ENCODE measurements at places on chromosomes 2 and 18. TPM values are rescaled to one million over a fixed set of nuclear protein-coding genes. Genes with fewer than 3 reads are reported as not detected.

DNA sequence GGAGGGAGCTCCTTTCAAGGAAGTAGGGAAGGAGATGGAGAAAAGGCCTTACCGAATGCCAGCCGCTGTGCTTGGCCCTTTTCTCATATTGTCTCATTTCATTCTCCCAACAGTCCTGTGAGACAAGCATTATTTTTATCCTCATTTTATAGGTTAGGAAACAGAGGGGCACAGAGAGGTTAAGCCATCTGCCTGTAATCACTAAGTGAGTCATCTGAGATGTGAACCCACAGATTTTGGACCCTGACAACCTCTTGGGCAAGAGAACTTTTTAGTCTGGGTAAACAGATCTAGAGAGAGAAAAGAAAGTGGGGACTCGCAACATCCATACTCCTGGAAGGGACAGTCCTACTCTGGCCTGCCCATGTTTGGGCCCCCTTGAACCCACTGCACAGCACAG is 91.7 kb upstream of the LCLAT1 start:
- no peak overlapping the region for H3K4me3 ChIP-seq
- no peaks in the 10 kb centered on the region for H3K36me3 ChIP-seq
- no peak for DNase-seq
- no peaks in the 10 kb centered on the region for H3K27me3 ChIP-seq
- no peaks in the 10 kb centered on the region for H3K4me1 ChIP-seq

DNA sequence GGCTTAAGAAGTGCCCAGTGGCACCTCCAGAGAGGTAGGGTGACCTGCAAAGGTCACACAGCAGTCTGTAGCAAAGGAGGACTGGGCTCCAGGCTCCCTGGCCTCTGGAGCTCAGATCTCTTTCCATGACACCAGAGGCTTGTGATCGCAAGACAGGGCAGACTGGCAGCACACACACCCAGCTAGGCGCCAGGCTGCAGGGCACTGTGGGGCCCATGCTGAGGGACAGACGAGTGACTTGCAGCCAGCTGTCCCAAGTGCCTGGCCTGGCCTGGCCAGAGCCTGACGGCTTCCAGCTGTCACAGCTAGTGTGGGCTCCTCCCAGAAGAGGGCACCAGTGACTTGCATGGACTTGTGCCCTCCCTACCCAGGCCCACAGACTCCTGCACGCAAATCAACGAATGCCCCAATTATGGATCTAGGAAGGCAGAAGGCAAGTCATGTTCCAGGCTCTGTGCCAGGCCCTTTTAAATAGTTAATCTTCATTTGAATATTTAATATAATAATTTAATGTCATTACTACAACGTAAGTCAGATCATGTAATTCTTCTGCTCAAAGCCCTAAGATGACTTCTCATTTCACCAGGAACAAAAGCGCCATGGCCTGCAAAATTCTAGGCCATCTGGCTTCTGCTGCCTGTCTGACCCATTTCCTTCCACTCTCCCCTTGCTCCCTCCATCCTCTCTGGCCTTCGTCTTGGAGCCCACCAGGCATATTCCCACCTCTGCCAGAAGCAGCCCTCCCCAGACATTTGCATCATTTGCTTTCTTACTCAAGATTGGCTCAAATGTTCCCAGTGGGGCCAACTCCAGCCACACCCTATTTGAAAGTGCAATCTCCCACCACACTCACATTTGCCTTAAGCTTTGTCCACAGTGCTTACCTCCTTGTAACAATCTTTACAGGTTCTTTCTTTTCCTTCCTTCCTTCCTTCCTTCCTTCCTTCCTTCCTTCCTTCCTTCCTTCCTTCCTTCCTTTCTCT is 3.7 kb upstream of the SPEG start:
- H3K4me1 ChIP-seq = no peaks in the 10 kb centered on the region
- no peak overlapping the region for H3K4me3 ChIP-seq
- DNase-seq = no peak
- no peaks in the 10 kb centered on the region for H3K36me3 ChIP-seq
- H3K27ac ChIP-seq = no peak overlapping the region

DNA sequence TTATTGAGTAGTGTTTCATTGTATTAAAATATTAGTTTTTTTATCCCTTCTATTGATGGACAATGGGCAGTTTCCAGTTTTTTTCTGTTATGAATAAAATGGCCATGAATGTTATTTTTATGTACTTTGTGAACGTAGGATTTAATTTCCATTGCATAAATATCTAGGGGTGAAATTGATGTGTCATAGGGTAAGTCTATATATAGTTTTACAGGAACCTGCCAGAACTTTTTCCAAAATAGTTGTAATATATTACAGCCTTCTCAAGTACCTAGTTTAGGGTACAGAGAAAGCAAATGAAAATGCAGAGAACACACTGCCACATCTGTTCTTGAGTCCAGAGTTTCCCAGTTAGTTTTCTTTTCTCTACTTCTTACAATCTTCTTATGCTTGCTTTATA is 378.6 kb downstream of the MEIS1 start:
- H3K27me3 ChIP-seq = no peaks in the 10 kb centered on the region
- no peaks in the 10 kb centered on the region for H3K36me3 ChIP-seq
- DNase-seq = no peak
- H3K4me1 ChIP-seq = peaks cover 2% of the 10 kb centered on the region

- H3K4me3 ChIP-seq = no peak overlapping the region
- no peaks in the 10 kb centered on the region for H3K36me3 ChIP-seq
- H3K4me1 ChIP-seq = peaks cover 29% of the 10 kb centered on the region
- H3K27me3 ChIP-seq = peaks cover 64% of the 10 kb centered on the region
- no peak overlapping the region for H3K27ac ChIP-seq
- DNase-seq = no peak
Observed at GRCh38 chr2:120894966-120895365, 159.3 kb downstream of the GLI2 start.

- no peak for DNase-seq
- no peaks in the 10 kb centered on the region for H3K27me3 ChIP-seq
- H3K27ac ChIP-seq = no peak overlapping the region
Observed at GRCh38 chr2:162490761-162491470, 147.0 kb downstream of the GCA start.

DNA sequence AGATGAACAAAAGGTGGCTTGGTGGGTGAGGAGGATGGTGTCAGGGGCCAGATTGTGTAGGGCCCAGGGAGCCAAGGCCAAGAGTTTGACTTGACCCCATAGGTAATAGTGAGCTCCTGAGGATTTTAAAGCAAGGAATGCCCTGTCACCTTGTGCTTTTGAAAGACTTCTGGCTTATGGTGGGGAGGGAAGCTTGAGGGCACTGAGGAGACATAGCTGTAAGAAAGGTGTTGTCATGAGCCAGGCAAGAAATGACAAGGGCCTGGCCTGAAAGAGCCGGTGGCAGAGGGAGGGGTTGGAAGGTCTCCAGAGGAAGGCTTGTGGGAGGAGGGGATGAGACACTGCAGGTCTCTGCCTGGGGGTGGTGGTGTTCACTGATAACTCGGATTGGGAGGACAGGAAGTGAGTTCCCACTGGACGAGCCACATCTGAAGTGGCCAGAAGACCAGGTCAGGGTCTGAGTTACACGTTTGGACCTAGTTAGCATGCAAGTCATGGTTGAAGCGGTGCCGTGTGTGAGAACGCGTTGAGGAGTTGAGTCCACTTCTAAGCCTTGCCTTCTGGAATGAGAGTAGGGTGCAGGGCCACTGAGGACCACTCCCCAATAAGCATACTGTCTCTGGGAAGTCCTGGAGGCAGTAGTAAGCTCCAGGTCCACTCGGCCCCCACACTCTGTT is 64.3 kb downstream of the TET3 start:
- H3K4me1 ChIP-seq = peaks cover 9% of the 10 kb centered on the region
- no peaks in the 10 kb centered on the region for H3K27me3 ChIP-seq
- DNase-seq = no peak

- peaks cover 22% of the 10 kb centered on the region for H3K27me3 ChIP-seq
- H3K4me1 ChIP-seq = no peaks in the 10 kb centered on the region
- H3K36me3 ChIP-seq = no peaks in the 10 kb centered on the region
- DNase-seq = no peak
- no peak overlapping the region for H3K27ac ChIP-seq
Observed at GRCh38 chr2:176455816-176456291, 186.6 kb downstream of the MTX2 start.

GRCh38 chr2:70789304-70790135 is 923 bp downstream of the FIGLA start:
- DNase-seq = peak; percentile 42
- peak overlapping the region; percentile 29 for H3K4me3 ChIP-seq
- peaks cover 6% of the 10 kb centered on the region for H3K4me1 ChIP-seq
- no peaks in the 10 kb centered on the region for H3K36me3 ChIP-seq
- peaks cover 80% of the 10 kb centered on the region for H3K27me3 ChIP-seq
- H3K27ac ChIP-seq = peak overlapping the region; percentile 79

- DNase-seq = no peak
- H3K36me3 ChIP-seq = peaks cover 11% of the 10 kb centered on the region
- H3K27ac ChIP-seq = peak overlapping the region; percentile 98
- no peaks in the 10 kb centered on the region for H3K27me3 ChIP-seq
- H3K4me1 ChIP-seq = peaks cover 51% of the 10 kb centered on the region
- H3K4me3 ChIP-seq = no peak overlapping the region
Observed at GRCh38 chr2:218284106-218284811, 8.0 kb downstream of the TMBIM1 start.

- H3K27ac ChIP-seq = no peak overlapping the region
- DNase-seq = no peak
- H3K36me3 ChIP-seq = peaks cover 6% of the 10 kb centered on the region
Observed at GRCh38 chr2:159146996-159147666, 139.4 kb downstream of the WDSUB1 start.

DNA sequence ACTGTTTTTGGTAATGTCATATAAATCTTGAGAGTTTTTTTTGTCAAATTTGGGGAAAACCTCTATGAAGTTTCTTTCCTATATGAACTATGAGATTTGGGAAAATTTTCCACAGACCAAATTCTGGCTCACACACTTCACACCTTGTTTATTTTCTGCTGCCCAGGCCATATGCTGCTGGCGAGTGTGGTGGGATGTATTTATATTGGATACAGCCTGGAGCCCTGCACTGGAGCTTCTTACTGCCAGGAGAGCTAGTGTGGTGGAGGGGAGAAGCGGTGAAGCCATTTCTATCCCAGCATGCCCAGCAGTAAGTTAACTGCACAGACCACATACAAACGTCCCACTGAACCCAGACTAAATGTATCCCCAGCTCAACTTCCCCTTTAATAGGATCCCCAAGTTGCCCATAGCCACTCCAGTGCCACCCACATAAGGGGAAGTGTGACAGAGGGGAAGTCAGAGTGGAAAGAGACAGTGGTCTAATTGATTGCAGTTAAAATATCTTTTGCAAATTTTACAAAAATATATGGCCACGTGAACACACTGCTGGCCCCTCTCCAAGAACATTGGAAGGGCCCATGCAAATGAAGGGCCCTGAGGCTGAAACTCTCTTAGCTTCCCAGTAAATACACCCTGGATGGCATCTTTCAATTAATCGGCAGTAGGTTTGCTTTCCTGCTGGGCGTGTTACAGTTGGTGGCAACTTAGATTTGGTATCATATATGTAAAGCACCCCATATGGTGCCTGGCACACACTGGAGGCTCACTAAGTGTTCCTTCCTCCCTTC is 146.6 kb upstream of the ITGA6 start:
- DNase-seq = no peak
- H3K4me3 ChIP-seq = no peak overlapping the region
- peaks cover 2% of the 10 kb centered on the region for H3K4me1 ChIP-seq
- H3K27me3 ChIP-seq = peaks cover 7% of the 10 kb centered on the region
- H3K36me3 ChIP-seq = no peaks in the 10 kb centered on the region

DNA sequence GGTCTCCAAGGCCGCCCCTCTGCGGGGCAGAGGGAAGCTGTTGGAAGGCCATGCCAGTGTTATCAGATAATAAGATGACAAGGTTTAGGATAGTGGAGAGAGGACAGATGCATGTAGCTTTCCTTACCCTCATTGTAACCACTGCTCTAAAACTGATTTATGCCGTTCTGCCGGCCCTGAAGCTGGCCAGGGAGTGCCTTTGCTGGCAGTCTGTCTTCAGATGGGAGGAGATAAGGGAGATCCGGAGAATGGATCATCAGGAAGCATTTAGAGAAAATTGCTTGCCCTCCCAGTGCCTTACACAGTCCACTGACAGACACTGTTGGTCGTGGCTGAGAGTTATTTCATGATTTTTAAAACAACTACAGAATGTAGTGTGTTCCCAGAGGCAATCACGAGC is 35.4 kb upstream of the MYO3B start:
- H3K27me3 ChIP-seq = peaks cover 41% of the 10 kb centered on the region
- peaks cover 3% of the 10 kb centered on the region for H3K4me1 ChIP-seq

GRCh38 chr18:50757358-50757757 is 62.5 kb downstream of the MRO start:
- H3K27me3 ChIP-seq = peaks cover 3% of the 10 kb centered on the region
- DNase-seq = no peak
- no peak overlapping the region for H3K27ac ChIP-seq
- no peak overlapping the region for H3K4me3 ChIP-seq
- H3K4me1 ChIP-seq = peaks cover 4% of the 10 kb centered on the region

GRCh38 chr2:11744631-11745394 is 1.6 kb upstream of the LPIN1 start:
- no peaks in the 10 kb centered on the region for H3K36me3 ChIP-seq
- peak overlapping the region; percentile 63 for H3K27ac ChIP-seq
- H3K4me3 ChIP-seq = peak overlapping the region; percentile 37
- no peak for DNase-seq
- peaks cover 20% of the 10 kb centered on the region for H3K27me3 ChIP-seq

DNA sequence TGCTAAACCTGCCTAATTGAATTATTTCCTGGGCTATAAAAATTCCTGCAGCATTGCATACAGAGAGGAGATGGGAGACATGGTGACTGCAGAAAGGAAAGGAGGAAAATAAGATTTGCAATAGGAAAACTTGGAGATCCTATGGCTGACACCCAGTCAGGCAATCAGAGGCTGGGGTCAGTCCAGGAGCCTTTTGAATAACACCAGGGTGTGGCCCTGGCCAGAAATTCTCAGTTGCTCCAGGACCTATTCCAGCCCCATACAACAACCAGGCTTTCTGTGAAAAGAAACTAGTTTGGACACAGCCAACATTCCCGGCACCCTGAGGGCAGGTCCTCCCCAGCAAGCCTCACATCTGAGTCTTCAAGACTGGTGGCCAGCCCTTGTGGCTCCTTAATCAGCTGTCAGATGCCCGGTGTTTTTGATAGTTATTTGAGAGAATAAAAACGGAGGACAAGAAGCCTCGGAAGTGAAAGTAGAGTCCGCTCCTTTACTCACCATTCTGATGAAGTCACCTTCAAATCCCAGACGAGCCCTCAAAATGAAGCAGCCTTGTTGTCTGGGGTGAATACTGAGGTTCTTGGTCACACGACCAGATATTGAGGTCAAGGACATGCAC is 31.1 kb upstream of the GMCL1 start:
- peaks cover 65% of the 10 kb centered on the region for H3K4me1 ChIP-seq
- peak overlapping the region; percentile 82 for H3K4me3 ChIP-seq
- H3K27me3 ChIP-seq = no peaks in the 10 kb centered on the region
- DNase-seq = no peak
- H3K36me3 ChIP-seq = peaks cover 21% of the 10 kb centered on the region
- peak overlapping the region; percentile 99 for H3K27ac ChIP-seq

The ATP6V1C2 gene
- total RNA-seq = 0.19 TPM

The LIMS1 gene
- total RNA-seq = 37.7 TPM

The ZDBF2 gene
- 41.4 TPM for total RNA-seq

The KCNS3 gene
- 8.2 TPM for total RNA-seq

The UGT1A3 gene
- total RNA-seq = not detected

The TRABD2A gene
- 1.4 TPM for total RNA-seq

The CRYGD gene
- not detected for total RNA-seq

The CHRND gene
- not detected for total RNA-seq

The DQX1 gene
- total RNA-seq = 1.5 TPM

The CYP27A1 gene
- 16.4 TPM for total RNA-seq

The AGFG1 gene
- 74.5 TPM for total RNA-seq

The LNPK gene
- total RNA-seq = 22.7 TPM

All from progenitor cell of endocrine pancreas (in vitro differentiated cells).